ENCODE measurements at places on chromosomes 12 and 14.

DNA sequence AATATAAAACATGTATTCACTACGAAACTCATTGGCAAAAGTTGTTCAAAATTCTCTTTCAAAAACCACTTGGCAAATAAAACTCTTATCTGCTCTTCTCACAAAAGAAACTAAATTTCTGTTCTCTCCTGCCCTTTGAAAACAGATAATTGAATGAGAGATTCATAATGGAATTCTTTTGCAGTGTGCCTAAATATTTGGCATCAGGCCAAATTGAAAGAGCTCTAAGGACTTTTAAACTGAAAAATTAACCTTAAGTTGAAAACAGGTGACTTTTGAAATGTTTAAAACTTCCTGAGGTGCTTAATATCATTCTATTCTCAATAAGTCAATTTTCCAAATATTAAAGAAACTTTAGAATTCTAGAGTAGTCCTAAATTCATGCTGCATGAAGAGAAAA, 136.4 kb downstream of the FSCB start:
- no peak overlapping the region for H3K27ac ChIP-seq
- no peaks in the 10 kb centered on the region for H3K27me3 ChIP-seq
- no peak overlapping the region for H3K4me3 ChIP-seq
- no peaks in the 10 kb centered on the region for H3K4me1 ChIP-seq
- no peak for DNase-seq

GRCh38 chr12:126193190-126193589, 1128.0 kb downstream of the AACS start:
- H3K27me3 ChIP-seq = peaks cover 62% of the 10 kb centered on the region
- no peak for DNase-seq
- H3K27ac ChIP-seq = no peak overlapping the region

DNA sequence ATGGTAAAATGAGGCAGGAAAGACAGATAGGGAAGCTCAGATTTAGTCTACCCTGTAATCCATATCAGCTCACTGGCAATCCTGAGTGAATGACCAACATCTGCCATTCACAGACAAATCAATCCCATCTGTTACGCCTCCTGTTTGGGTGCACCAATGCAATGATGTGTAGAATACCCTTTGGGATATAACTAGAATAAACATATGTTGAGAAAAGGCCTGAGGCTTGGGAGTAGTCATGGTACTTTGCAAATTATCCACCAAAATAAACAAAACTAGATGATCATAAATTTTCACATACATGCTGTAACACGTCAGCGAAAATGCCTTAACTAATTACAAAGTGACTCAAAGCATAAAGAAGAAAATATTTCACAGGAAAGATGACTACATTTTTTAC, 78.8 kb downstream of the KCNC2 start:
- no peak overlapping the region for H3K27ac ChIP-seq
- H3K27me3 ChIP-seq = peaks cover under 1% of the 10 kb centered on the region
- no peaks in the 10 kb centered on the region for H3K36me3 ChIP-seq
- H3K4me1 ChIP-seq = peaks cover 5% of the 10 kb centered on the region
- H3K4me3 ChIP-seq = no peak overlapping the region

DNA sequence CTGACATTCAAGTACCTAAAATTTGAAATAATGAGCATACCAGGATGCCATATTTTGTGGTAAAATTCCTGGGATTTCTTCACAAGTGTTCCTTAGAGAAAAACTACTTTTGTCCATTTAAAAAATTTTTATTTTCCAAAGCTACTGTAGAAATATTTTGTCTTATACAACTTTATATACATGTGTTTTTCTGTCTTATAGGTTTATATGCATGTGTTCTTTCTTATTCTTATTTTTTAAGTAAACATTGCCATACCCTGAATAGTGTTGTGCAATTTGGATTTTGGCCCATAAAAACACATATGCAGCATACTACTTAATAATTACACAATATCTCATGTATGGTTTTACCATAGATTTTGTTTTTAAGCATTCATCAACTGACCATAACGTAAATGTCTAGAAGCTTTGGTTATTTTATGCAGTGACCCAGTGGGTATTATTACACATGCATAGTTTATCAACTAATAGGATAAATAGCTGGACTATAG, 1107.4 kb upstream of the SEL1L start:
- DNase-seq = no peak
- no peaks in the 10 kb centered on the region for H3K36me3 ChIP-seq
- peaks cover 9% of the 10 kb centered on the region for H3K4me1 ChIP-seq
- H3K27me3 ChIP-seq = no peaks in the 10 kb centered on the region

DNA sequence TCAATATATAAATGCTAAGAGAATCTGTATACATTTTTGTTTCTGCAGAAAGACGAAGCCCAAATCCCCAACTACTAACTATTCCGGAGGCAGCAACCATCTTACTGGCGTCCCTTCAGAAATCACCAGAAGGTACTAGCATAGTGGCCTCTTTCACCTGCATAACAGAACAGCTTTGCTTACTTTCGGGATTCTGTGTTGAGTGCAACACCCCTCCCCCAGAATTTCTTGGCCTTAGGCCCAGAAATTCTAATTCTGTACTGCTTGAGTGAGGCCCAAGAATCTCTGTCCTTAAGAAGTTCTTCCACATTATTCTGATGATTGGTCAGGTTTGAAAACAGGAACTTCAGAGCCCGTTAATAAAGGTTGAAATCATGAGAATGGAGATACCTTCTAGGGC, 2.9 kb downstream of the SPX start:
- peaks cover 3% of the 10 kb centered on the region for H3K4me1 ChIP-seq
- peaks cover 12% of the 10 kb centered on the region for H3K36me3 ChIP-seq
- H3K4me3 ChIP-seq = peak overlapping the region; percentile 84
- H3K27me3 ChIP-seq = peaks cover 77% of the 10 kb centered on the region
- no peak for DNase-seq

DNA sequence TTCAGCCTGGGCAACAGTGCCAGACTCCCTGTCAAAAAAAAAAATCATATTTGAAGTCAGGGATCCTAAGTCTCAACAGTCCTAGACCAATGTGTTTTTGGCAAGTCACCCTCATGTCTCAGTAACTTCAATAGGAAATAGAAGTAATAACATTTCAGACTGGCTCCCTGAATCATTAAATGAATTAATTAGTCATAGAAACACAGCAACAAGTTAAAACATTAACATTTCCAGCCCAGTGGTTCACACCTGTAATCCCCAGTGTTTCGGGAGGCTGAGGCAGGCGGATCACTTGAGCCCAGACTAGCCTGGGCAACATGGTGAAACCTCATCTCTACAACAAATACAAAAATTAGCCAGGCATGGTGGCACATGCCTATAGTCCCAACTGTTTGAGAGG, 125.2 kb downstream of the GTF2A1 start:
- no peaks in the 10 kb centered on the region for H3K36me3 ChIP-seq
- no peak overlapping the region for H3K4me3 ChIP-seq
- no peak overlapping the region for H3K27ac ChIP-seq
- H3K4me1 ChIP-seq = no peaks in the 10 kb centered on the region
- H3K27me3 ChIP-seq = no peaks in the 10 kb centered on the region

DNA sequence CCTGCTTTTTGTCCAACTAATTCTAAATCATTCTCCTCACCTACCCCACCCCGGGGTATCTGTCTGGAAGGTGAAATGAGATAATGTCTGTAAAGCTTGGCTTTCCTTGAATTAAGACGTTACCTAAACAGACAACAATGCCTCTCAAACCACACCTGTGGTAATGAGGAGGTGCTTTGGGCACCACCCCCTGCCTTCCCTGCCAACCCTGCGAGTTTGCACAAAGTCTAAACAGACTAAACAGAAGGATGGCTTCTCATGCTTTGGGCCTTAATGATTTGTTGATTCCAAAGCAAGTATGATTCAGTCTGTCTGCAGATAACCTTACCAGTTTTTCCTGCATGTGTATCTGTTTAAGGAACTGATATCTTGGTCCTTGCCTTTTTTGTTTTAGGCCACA, 82.4 kb downstream of the ZFC3H1 start:
- no peaks in the 10 kb centered on the region for H3K36me3 ChIP-seq
- H3K4me3 ChIP-seq = no peak overlapping the region
- H3K27me3 ChIP-seq = no peaks in the 10 kb centered on the region
- DNase-seq = no peak
- H3K27ac ChIP-seq = no peak overlapping the region

DNA sequence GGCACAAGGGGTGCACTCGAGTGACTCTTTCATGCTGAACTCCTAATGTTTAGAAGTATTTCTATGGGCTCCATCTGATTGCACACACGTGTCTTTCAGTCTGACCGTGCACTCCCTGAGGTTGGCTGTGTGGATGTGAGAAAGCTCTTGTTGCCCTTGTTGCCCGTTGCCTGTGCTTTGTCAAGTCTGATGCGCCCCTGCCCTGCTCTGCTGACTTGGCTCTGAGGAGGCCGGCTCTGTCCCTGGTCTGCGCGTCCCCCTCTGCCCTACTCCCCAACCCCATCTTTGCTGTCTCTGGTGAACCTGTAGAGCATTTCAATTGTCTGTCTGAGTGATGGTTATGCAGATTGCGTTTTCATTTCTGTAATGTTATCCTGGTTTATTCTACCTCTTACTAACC, 802.3 kb downstream of the NRXN3 start:
- H3K27me3 ChIP-seq = peaks cover 2% of the 10 kb centered on the region
- no peak overlapping the region for H3K27ac ChIP-seq
- H3K36me3 ChIP-seq = no peaks in the 10 kb centered on the region
- H3K4me3 ChIP-seq = no peak overlapping the region
- peaks cover 11% of the 10 kb centered on the region for H3K4me1 ChIP-seq
- DNase-seq = no peak

All from type B pancreatic cell (in vitro differentiated cells).